ENCODE measurements at places on chromosomes 7 and 10.

GRCh38 chr7:18974803-18975202, 142.6 kb downstream of the TWIST1 start:
- no peak for DNase-seq

DNA sequence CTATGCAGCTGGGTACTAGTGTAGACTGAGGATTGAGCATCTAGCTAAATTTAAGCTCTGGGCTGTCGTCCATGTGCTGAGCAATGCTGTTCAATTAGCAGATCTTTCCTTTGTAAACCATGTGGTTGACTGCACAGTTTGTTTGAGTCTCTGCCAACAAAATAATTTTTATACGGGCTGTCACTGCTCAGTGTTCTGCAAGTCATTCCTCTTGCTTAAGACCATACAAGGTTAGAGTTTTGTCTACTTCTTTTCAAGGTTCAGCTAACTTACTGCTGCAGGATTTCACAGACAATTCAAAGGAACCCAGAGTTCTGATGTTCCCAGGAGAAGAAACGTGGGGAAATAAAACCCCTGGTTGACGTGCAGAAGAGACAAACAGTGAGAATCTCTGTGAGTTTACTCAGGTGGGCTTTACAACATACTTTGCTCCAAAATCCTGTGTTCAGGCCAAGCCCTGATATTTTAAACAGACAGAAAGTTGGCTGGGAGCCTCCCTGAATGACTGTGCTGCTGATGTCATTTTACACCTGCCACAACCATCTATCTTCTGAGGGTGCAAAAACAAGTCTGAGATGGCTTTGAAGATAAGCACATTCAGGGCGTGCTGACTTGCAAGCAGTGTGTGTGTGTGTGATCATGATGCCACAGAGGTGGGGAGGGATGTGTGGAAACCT, 177.1 kb upstream of the SVIL start:
- no peak for DNase-seq

DNA sequence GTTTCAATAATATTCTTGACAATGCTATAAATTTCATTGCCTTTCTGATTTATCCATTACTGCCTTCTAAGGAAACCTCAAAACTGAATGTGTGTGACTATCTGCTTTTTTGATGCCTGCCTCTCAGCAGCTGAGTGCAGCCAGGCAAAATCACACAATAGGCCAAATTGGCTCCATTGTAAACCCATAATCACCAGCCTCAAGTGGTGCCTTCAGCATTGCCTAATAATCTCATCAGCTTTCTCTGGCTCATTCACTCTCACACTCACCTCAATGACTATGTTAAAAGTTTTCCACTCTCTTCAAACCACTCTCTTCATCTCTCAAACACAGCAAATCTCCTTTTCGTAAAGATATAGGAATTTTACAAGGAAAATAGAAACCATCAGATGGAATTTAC, 182.5 kb upstream of the COL1A2 start:
- DNase-seq, result no peak

- DNase-seq, result no peak
These were observed 21.0 kb downstream of the SVIL start for GRCh38 chr10:29613791-29614190.

- DNase-seq, result no peak
These were observed 131.7 kb downstream of the DYNC1I1 start for GRCh38 chr7:95904099-95904498.

GRCh38 chr10:118407026-118407425, 64.9 kb upstream of the FAM204A start:
- no peak for DNase-seq

DNA sequence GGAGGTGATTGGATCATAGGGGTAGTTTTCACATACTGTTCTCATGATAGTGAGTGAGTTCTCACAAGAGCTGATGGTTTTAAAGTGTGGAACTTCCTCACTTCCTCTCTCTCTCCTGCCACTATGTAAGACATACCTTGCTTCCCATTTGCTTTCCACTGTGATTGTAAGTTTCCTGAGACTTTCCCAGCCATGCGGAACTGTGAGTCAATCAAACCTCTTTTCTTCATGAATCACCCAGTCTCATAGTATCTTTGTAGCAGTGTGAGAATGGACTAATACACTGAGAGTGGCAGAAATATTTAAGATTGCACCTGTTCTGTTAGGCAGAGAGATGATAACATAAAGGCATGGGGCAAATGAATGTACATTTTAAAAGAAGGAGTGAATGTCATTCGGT, 507.8 kb downstream of the SORCS3 start:
- no peak for DNase-seq

GRCh38 chr10:84660450-84661159, 332.2 kb downstream of the CCSER2 start:
- DNase-seq, result no peak

- DNase-seq, result no peak
These were observed 58.3 kb downstream of the CDHR3 start for GRCh38 chr7:106021151-106022067.

DNA sequence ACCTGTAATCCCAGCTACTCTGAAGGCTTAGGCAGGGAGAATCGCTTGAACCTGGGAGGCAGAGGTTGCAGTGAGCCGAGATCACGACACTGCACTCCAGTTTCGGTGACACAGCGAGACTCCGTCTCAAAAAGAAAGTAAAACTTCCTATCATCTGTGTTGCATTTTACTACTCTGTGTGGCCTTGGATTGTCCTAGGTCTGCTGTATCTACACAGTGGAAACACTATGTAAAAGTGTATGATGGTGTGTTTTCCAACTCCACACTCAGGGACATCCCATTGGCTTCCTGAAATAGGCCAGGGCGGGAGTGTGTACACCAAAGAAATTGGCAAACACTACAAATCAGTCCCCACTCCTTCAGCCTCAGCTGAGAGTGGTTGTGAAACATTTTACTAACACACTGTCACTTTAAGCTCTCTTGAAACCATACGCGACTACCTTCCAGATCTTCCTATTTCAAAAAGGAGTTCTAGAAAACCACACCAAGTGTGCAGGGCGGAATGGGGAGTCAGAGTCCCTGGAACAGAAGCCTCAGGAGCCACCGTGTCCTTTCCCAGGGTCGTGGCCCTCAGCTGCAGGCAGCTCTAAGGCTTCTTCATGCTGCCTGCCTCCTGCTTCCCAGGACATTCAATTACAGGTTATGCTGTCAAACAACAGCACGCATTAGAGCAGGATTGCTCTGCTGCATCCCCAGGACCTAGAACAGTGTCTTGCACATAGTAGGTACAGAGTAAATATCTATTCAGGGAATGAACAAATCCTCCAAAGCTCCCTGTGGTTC, 275.4 kb downstream of the PARD3 start:
- no peak for DNase-seq

DNA sequence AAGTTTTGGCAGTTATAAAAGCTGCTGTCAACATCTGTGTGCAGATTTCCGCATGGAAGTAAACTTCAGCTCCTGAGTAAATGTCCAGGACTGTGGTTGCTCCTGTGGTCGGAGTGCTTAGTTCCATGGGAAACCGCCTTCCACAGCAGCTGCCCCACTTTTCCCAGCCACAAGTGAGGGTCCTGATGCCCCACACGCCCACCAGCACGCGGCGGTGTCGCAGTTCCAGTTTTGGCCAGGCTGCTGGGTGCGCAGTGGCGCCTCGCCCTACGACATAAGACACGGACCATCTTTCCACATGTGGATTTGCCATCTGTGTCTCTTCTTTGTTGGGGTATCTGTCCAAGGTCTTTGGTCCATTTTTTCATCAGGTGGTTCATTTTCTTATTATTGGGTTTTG, 167.1 kb downstream of the DIP2C start:
- no peak for DNase-seq

DNA sequence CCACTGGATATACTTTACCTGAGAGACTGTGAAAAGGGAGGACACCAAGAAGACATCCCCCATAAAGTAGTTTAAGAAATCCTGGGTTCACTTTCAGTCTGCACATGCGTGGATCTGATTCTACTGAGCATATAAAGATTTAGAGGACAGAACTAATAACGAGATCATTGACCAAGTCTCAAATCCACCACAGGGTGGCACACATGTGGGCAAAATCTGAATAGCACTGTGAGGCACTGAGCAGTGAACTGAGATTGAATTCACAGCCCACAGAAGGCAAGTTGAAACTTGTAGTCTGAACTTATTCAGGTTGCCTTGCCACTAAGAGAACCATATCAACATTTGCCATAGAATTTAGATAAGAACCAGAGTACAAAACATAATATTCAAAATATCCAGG, 818.6 kb downstream of the GRID1 start:
- no peak for DNase-seq

DNA sequence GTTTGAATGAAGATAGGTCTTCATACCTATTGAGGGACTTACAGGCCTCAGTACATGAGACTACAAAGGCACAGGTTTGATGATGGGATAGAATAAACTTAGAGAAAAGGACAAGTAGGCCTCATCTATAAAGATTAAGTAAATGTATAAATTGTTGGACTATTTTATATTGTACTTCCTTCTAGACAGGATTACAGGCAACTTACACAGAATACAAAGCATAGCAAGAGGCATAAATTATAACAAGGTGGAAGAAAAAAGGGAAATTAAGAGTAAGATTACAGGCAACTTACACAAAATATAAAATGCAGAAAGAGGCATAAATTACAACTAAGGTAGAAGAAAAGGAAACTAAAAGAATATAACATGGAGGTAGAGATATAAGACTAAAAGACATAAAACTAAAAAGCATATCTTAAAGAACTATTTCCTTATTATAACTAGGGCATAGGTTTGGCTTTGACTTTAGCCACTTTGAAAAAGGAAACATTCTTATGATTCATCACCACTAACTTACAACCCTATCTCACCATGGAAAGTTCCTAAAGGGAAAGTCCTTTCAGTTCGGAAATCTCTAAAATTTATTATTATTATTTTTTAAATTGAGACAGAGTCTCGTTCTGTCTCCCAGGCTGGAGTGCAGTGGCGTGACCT, 153.1 kb downstream of the GALNT11 start:
- DNase-seq, result no peak

GRCh38 chr7:90916319-90916718, 320.2 kb downstream of the CDK14 start:
- DNase-seq, result no peak

GRCh38 chr7:151191544-151191943, 4.5 kb upstream of the ASB10 start:
- DNase-seq, result no peak

- DNase-seq, result no peak
These were observed 13.0 kb downstream of the SEMA3A start for GRCh38 chr7:84181628-84182027.

DNA sequence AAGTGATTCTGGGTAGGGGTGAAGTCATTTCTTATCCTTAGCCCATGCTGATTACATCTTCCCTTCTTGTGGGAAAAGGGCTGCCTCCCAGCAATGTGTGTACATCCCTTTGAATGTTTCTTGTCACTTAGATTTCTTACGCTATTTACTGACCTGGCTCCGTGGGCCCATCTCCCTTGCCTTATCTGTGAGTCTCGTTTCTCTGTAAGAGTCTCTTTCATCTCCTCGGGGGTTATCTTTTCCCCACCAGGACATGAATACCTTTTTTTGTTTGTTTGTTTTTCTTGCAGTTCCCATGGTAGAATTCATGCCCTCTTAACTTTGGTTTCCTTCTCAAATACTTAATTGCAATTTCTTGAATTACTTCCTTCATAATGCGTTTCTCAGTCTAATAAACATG, 107.7 kb downstream of the BAMBI start:
- DNase-seq, result no peak

DNA sequence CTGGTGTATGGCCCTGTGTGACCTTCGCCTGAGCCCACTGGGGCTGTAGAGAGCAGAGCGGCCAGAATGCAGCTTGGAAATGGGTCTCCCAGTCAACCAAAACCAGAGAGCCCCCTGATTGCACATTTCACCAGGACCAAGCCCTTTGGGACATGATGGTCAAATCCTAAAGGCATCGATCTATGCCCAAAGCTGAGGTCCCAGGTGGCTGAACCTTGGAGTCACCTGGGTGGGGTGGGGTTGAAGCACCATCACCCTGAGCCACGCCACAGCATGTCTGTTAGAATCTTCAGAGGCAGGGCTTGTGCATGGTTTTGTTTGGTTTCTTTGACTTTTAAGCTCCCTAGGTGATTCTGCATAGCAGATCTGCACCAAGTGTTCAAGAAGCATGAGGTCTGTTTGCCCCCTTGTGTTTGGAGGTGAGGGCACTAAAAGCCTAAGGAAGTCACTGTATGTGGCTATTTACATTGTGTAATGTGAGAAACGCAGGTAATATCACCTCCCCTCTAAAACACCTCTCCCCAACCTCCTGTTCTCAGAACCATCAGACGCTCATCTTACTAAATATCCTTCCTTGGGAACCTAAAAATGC, 9.6 kb downstream of the PKD1L1 start:
- no peak for DNase-seq

DNA sequence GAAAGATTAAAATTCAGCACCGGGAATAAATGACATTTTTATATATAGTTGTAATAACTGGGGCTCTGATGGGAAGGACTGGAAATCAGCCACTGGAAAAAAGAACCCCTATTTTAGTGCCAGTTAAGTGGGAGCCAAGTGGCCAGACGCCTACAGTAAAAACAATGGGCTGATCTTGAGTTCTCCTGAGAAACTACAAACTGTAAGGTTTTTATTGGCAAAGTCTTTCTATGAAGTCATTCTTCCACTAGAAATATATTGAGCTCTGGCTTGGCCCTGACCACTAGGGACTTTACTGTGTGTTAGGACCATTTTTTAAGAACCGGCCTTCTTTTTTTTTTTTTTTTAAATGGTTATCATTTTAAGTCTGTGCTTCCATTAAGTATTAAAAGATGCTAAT, 79.6 kb downstream of the ZNF22 start:
- DNase-seq, result no peak

GRCh38 chr10:3162533-3162932, 10.0 kb downstream of the PITRM1 start:
- no peak for DNase-seq

DNA sequence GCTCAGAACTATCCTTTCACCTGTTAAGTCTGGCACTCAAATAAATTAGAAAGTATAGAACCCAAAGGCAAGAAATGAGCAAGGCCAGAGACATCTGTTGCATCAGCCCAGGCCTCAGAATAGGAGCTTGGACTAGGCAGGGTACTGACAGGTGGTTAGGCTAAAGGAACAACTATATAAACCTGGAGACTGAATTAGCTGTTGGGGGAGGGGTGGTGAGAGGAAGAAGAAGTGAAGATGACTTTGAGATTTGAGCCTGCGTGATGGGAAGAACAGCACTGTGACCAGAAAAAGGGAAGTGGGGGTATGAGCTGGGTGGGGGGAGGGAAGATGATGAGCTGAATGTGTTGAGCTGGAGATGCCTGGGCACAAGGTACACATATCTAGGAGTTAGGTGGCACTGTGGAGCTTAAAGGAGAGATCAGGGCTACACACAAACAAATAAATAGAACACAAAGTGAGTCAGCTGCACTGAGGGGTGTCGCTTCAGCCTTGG, 244.7 kb downstream of the PTEN start:
- no peak for DNase-seq

GRCh38 chr10:85580585-85580984, 786.0 kb downstream of the GRID1 start:
- DNase-seq, result no peak

- DNase-seq, result no peak
These were observed 42.7 kb downstream of the FAM53B start for GRCh38 chr10:124701435-124701834.

- DNase-seq, result no peak
These were observed 1.9 kb downstream of the TBXAS1 start for GRCh38 chr7:139830782-139831501.

Data from activated T-cell treated with anti-CD3 and anti-CD28 coated beads for 4 hours (primary cell).